HFFc6 (cell line): ENCODE measurements at places on chromosomes 7 and 10. TPM values are rescaled to one million over a fixed set of nuclear protein-coding genes. Genes with fewer than 3 reads are reported as not detected.

DNA sequence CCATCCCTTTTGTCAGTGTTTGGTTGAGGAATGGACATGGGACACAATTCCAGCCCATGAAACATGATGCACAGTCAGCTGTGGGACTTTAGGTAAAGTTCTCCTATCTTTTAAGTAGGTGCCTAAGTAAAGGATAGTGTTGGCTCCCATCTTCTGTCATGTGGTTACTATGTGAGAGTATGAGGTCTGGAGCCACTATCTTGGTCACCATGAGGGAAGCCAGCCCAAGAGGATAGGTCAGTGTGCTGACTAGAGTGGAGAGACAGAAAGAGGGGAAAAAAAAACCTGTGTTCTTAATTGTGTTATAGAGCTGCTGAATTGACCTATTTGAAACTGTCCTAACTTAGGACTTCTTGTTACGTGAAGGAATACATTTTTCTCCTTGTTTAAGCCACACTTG, 89.7 kb upstream of the NAMPT start:
- peaks cover 11% of the 10 kb centered on the region for H3K4me1 ChIP-seq
- H3K36me3 ChIP-seq, result no peaks in the 10 kb centered on the region
- DNase-seq, result no peak
- H3K27me3 ChIP-seq, result peaks cover 7% of the 10 kb centered on the region
- H3K4me3 ChIP-seq, result no peak overlapping the region

GRCh38 chr7:142908921-142909890, 23.7 kb upstream of the TRPV6 start:
- no peaks in the 10 kb centered on the region for H3K4me1 ChIP-seq
- DNase-seq, result no peak
- no peak overlapping the region for H3K4me3 ChIP-seq
- H3K27ac ChIP-seq, result no peak overlapping the region
- peaks cover 6% of the 10 kb centered on the region for H3K27me3 ChIP-seq

GRCh38 chr10:137031-137430, 1.8 kb downstream of the ZMYND11 start:
- peak overlapping the region; percentile 78 for H3K27ac ChIP-seq
- DNase-seq, result no peak

The ERVW-1 gene
- total RNA-seq, result not detected in 3 replicates

The CDC14C gene
- total RNA-seq, result 0.31 TPM in 1 of 3 replicates, not detected in the others
